ENCODE measurements at places on chromosomes 12 and 14.

DNA sequence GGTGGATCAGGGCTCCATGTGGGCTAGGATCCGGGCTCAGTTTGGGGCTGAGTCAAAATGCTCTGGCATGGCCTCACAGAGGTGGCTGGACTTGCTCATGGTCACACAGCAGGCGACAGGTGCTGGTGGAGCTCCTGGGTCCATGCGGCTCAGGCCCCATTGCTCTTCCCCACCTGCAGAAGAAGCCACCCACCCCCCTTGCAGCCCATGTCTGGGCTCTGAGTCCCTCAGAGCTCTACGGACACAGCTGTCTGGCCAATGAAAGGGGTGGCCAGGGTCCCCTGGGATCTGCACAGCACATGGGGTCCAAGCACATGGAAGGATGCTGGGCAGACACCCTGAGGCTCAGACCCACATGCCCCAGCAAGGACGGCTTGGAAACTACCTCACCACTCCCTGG is 17.0 kb upstream of the C14orf180 start:
- DNase-seq, result no peak

DNA sequence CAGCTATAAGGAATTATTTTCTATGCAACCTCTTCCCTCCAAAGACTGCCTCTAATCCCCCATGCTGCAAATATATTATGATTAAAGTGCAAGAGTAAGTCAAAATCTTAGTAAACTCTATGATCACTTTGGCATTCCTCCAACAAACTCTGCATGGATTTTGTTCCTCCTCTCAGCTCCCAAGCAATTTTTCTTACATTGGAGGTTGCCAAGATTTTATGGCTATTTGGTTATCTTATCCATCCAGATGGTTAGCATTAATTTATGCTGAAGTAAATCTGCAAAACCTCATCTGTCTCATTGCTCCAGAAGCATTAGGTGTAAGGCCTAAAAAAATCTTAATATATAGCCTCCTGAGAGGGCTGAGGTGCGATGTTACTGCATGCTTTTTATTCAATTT is 228.1 kb downstream of the CHST11 start:
- no peak for DNase-seq

GRCh38 chr12:26748741-26749431 is 84.1 kb downstream of the ITPR2 start:
- no peak for DNase-seq

GRCh38 chr12:58034712-58035111 is 93.3 kb downstream of the ATP23 start:
- no peak for DNase-seq

DNA sequence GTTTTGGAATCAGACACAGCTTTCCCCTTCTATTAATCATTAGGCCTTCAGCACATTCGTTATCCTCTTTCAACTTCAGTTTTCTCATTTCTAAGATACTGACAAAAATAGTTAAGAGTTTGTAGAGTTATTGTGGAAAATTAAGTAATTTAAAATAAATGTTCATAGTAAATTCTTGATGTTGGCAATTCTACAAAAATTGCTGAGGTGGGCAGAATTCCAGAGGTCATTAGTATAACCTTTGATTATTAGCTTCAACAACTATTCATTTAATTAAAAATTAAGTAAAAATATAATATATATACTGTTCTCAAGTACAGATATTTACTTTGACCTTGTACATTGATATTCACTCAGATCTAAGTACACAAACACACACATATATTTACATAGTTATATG is 58.5 kb downstream of the DIO2 start:
- DNase-seq, result no peak

DNA sequence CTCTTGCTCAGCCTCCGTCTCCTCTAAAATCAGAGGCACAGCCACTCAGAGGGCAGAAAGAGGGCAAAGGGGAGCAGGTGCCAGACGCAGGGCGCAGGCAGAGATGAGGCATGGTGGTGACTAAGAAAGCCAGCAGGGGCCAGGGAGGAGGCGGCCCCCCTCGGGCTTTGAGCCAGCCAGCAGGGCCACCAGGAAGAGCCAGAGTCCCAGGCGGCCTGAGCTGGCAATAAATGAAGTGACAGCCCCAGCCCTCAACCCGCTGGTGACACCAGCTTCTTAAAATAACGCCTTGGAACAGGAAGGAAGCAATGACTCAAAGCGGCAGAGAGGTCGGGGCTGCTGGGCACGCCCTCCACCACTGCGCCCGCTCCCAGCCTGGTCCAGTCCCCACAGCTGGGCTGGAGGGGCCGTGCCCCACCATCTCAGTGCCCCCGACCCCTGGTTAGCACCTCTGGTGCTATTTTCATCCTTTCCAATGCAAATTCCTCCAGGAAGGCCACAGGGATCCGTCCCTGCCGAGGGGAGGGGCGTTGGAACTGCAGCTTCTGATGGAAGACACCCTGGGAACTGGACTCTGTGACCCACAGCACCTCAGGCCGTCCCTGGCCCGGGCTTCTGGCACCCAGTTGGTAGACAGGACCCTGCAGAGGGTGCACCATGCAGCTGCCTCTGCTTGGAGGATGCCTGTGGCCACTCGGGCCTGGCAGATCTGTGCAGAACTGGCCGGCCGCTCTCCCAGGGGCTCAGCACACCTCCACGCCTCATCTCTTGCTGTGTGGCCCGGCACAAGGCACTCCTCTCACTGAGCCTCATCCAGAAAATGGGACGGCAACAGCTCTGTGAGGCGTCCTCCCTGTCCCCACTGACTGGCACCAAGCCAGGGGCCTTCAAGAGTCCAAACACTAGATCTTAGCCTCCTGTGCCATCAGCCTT is 113.7 kb downstream of the NCOR2 start:
- DNase-seq, result no peak

DNA sequence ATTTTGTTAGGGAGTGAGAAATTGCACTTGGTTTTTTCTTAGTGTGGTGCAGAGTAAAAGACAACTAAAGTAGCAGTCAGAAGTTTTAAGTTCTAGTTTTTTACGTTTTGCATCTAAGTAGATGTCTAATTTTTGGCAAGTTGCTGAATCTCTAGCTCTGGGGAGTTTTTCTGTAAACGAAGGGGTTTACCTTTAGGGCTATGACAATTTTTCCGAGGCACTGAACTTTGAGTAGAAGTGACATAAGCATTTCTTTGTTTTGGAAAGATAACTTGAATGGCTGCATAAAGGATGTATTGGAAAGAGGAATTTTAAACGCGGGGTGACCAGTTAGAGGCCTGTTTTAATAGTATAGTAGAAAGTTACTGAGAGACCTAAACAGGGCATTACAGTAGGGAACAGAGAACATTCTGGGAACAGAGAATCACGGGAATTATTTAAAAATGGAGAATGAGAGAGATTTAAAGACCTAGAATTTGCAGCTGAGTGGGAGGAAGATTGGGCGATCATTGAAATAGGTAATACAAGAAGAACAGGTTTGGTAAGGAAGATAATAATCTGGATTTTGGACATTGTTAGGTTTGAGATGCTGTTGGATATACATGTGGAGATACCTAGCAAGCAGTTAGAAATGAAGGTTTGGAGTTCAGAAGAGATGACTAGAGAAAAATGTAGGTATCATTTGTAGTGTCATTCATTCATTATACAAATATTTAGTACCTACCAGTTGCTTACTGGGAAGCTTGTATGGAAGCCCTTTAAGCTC is 1.2 kb downstream of the ZNF410 start:
- no peak for DNase-seq

GRCh38 chr14:35865611-35866324 is 39.6 kb downstream of the BRMS1L start:
- DNase-seq, result no peak

DNA sequence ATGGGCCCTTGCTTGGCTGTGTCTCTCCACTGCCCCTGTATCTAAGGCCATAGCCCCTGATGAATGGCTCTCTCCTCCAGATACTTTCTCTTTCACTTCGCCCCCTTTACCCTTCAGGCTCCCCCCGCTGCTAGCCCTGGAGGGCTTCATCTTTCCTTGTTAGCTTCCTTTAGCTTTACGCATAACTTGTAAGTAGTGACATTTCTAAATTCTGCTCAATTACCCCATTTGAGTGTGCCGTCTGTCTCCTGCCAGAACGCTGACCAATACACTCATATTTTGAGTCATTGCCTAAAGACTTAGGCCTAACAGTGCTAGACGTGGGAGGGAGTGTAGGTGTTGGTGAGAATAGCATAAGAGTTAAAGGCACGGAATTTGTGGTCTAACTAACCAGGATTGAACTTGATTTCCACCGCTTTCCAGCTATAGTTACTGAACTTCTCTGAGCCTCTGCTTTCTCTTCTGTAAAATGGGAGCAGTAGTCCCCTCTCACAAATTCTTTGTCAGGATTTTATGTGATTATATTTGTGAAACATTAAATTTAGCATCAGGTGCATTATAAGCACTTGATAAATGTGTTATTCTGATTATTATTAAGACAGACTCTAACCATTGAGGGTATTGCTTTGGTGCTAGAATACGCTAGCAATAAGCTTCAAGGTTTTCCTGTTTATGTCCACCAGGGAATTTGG is 129.3 kb downstream of the ZFP36L1 start:
- no peak for DNase-seq

DNA sequence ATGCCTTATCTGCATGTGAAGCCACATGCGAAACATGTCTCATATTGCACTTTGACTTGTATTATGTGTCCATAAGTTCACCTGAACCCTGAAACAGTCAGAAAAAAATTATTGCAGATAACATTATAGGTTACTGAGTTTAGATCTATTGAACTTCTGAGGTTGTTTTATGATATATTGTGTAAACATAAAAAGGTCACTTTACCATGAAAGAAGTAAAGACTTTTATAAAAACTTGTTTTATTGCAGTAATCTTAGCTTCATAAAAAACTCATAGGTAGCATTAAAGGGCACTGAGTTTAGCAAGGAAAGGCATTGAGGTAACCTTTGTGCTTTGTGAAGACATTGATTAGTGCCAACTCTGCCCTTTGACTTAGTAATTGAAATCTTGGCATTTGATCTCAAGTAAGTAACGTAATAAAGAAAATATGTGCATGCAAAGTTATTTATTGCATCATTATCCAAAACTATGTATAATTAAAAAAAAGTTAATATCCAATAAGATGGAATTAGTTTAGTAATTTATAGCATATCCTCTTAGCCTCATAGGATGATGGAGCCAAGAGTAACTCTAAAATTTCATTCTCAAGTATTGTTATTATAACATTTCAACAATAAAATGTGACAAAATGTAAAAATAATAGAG is 313.3 kb upstream of the ATP2B1 start:
- DNase-seq, result no peak

GRCh38 chr14:69879175-69880043 is at the start of gene SMOC1:
TSS of gene SMOC1 (plus strand) at chr14:69879416. CDS start at chr14:69879679, 263 bp downstream.
- DNase-seq, result peak; percentile 62

- no peak for DNase-seq
These were observed 62.5 kb upstream of the PRICKLE1 start for GRCh38 chr12:42652048-42652447.

GRCh38 chr14:75221797-75222196 is 45.4 kb upstream of the TMED10 start:
- no peak for DNase-seq

GRCh38 chr12:39572551-39572950 is 47.1 kb downstream of the ABCD2 start:
- DNase-seq, result no peak

GRCh38 chr14:54789166-54789565 is 113.5 kb downstream of the GCH1 start:
- no peak for DNase-seq

- no peak for DNase-seq
These were observed 765.2 kb upstream of the MGAT4C start for GRCh38 chr12:87021400-87021799.

DNA sequence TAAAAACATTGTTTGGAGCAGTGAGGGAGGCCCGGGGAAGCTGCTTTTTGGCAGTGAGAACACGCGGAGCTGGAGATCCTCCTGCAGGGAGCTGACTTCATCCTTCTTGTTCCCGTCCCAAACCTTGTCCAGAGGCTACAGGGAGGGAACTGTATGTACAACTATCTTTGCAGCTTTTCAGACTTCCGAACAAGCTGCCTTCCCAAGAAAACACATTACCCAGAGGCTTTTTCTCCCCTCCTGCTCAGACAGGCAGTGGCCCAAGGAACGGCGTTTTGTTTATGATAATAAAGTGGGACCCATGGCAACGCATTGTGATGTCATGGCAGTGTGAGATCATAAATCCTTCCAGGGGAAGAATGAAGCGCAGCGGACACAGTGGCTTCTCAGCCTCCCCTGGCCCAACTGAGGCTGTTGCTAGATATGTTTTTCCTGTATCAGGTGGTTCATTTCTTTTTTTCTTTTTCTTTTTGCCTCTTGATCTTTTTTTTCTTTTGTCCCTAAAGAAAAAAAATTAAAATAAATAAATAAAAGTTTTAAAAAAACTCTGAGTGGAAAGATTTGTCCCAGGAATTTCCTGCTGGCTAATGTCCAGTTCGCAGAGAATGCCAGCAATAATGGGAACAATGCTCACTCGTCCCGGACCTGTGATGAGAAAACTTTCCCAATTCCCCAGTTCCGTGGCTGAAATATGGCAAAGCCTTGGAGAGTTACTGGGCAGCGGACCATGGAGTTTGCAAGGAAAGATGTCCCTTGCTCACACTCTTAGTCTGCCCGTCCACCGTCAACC is 103.4 kb upstream of the MAP1LC3B2 start:
- DNase-seq, result peak; percentile 88

- no peak for DNase-seq
These were observed 1.4 kb upstream of the ABCD2 start for GRCh38 chr12:39620659-39621658.

DNA sequence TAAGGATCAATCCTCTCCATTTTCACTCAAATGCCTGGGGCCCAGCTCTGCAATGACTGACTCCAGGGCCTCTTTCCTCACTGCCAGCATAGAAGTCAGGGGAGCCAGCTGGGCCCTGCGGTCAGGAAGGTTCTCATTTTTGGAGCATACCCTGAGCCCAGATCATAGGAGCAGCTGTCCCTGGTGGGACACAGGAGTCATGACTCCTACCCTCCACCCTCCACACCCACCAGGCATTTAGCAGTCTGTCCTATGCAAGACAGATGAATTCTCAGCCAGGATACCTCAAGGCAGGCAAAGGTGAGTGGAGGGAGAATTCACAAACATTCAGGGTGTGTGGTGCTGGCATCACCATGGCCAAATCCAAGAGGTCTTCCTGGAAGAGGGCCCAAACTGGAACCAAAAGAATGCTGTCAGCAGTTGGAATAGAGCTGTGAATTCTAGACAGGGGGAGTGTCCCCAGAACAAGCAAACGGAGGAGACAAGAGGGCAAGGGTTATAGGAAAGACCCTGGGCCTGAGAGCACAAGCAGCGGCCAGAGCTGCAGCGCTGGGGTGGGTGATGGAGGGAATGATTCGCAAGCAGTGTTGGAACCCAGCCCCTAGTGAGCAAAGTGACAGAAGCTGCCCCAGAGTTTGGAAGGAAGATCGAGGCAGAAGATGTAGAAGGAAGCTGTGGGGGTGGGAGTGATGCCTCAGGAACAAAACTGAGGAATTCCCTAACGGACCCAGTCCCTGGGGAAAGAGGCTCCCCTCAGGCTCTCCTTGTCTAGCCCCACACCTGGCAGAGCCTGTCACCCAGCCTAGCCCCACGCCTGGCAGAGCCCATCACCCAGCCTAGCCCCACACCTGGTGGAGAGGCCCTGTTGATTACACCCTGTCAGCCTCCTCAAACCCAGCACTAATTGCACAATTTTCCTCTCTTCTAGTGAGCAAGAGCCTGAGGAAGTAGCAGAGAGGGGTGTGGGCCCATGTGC is 4.5 kb upstream of the REM2 start:
- DNase-seq, result no peak

- no peak for DNase-seq
These were observed 185.3 kb upstream of the FBXO33 start for GRCh38 chr14:39617537-39617936.

- no peak for DNase-seq
These were observed 17.0 kb upstream of the IRF2BPL start for GRCh38 chr14:77045238-77046162.

Data from HAP-1 (cell line).